Suppressor macrophage treated with lipopolysaccharide for 4 hours (primary cell): ENCODE measurements at places on chromosomes 3 and 15.

- DNase-seq, result peak; percentile 53
These were observed 31.4 kb upstream of the PRTG start for GRCh38 chr15:55774113-55774970.

GRCh38 chr3:43011638-43012037, 32.5 kb downstream of the GASK1A start:
- DNase-seq, result no peak

DNA sequence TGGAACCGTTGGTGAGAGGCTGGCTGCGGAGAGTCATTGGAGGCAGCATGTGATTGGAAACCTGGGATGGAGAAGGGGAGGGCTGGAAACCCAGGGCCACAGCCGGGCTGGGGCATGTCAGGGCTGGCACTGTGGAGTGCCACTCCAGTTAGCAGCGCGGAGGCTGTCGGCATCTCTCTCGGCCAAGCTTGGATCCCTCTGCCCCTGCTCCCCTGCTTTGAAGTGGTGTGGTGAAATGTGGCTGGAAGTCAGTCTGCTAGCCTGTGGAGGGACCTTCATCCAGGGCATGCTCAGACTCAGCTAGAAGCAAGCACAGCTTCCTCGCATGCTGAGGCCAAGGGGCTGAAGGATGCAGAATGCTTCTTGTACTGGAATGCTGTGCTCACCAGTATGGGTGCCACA, 13.5 kb downstream of the SLCO3A1 start:
- no peak for DNase-seq

DNA sequence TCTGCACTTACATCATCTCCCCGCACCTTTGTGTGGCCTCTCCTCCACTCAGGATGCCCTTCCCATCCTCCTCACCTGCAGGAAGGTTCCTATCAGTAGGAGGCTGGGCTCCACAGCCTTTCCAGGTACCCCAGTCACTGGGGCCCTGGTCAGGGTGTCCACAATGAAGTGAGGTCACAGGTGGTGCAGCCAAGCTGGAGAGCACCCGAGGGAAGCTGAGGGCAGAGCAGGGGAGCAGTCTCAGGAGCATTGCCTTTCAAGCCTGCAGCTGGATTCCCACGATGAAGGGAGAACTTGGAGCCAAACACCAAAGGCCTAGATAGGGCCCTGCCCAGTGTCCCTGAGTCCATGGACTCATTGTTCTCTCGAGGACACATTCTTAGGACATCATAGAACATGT, 23.6 kb downstream of the MGLL start:
- no peak for DNase-seq

DNA sequence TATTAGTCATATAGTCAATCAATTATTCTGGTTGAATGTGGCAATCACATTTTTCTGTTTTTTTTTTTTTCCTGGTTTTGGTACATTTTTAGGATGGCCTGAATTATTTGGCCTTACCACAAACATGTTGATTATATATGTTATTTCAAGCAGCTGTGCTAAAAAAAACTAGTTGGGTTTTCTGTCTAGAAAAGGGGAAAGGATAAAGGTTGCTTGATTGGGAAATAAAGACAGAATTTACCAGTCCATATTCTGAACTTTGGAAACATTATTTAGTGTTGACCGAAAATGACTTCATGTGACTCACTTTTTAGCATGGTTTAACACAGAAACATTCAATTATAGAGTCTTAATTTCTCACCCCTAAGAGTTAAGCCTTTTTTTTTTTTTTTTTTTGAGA, 8.1 kb downstream of the MORF4L1 start:
- no peak for DNase-seq

DNA sequence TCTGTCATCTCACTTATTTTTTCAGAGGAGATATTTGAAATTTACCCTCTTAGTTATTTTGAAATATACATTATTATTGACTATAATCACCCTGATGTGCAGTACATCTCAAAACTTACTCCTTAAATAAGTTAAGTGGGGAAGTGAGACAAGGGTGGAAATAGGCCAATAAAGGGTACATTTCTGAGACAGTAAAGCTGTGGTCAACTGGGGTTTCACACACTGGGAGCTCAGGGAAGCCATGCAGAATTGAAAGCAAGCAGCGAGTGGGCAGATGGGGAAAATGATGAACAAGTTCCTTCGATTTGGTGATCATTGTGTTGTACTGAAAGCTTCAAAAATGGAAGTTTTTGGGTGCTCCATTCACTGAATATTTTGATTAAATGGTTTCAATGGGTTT, 21.6 kb upstream of the MOBP start:
- peak; percentile 50 for DNase-seq

DNA sequence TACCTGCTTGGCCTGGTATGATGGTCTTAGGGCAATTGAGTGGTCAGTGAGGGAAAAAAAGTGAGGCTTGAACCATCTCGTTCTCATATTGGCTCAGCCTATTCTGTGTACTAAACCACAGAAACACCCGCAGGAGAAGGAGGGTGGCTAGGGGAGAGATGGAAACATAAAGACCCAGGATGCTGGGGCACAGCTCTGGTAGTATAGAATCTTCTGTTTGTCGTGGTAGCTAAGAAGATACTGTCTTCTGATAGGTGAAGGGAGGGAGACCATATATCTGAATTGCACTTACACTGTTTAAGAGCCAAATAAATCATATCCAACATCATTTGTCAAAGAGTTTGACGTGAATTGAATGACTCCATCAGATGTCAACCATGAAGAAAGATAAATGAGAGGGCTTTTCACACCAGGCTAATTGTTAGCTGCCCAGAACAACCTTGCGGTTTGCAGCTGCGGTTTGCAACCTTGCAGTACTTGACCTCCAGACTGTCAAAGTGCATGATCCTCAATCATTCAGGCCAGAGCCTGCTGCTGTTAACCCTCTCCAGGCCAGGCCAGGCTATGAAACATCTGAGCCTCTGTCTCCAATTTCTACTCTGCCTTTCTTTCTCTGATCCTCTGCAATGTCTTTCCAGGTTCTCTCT, 40.9 kb upstream of the PIK3R4 start:
- DNase-seq, result no peak

GRCh38 chr3:4835616-4836043, 143.6 kb upstream of the BHLHE40 start:
- peak; percentile 24 for DNase-seq

DNA sequence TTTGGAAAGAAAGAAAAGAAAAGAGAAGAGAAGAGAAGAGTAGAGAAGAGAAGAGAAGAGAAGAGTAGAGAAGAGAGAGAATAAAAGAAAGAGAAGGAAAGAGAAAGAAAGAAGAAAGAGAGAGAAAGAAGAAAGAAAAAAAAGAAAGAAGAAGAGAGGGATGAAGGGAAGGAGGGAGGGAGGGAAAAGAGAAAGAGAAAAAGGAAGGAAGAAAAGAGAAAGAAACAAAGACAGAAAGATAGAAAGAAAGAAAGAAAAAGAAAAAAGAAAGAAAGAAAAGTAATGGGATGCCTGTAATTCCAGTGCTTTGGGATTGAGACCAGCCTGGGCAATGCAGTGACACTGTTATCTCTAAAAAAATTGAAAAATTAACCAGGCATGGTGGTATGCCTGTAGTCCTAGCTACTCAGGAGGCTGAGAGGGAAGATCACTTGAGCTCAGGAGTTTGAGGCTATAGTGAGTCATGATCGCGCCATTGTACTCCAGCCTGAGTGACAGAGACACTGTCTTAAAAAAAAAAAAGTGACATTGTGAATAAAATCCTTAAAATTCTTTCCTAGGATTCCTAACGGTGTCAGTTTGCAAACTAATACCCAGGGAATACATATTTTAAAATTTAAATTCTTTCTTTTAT, 1.7 kb downstream of the RASL12 start:
- no peak for DNase-seq

GRCh38 chr3:188205992-188206416, 52.0 kb downstream of the LPP start:
- no peak for DNase-seq

- DNase-seq, result peak; percentile 52
These were observed 43.6 kb downstream of the RASA2 start for GRCh38 chr3:141530415-141530768.

- no peak for DNase-seq
These were observed 18.5 kb upstream of the EID1 start for GRCh38 chr15:48859426-48859825.

- peak; percentile 77 for DNase-seq
These were observed 417.7 kb upstream of the TBL1XR1 start for GRCh38 chr3:177615015-177615414.

GRCh38 chr15:89177633-89178306, 43.6 kb downstream of the RLBP1 start:
- peak; percentile 78 for DNase-seq

- peak; percentile 81 for DNase-seq
These were observed 48.4 kb downstream of the ARHGEF3 start for GRCh38 chr3:56753206-56753820.

DNA sequence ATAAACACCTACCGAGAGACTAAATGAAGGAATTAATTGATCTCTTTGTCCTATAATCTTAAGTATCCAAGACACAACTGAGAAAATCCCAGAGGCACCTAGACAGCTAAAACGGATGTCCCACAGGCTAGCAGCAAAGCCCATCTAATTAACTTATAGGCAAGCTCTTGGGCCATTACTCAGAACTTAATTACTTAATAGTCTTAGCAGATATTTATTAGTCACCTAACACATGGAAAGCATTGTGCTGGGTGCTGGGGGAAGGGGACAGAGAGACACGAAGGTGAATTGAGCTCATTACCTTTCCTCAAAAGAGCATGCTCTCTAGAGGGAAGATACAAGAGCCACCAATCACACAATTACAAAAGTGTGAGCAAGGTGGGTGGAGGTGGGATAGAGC, 189.8 kb upstream of the PROK2 start:
- no peak for DNase-seq

- DNase-seq, result peak; percentile 85
These were observed 2.3 kb downstream of the ITPR1 start for GRCh38 chr3:4495294-4496086.

DNA sequence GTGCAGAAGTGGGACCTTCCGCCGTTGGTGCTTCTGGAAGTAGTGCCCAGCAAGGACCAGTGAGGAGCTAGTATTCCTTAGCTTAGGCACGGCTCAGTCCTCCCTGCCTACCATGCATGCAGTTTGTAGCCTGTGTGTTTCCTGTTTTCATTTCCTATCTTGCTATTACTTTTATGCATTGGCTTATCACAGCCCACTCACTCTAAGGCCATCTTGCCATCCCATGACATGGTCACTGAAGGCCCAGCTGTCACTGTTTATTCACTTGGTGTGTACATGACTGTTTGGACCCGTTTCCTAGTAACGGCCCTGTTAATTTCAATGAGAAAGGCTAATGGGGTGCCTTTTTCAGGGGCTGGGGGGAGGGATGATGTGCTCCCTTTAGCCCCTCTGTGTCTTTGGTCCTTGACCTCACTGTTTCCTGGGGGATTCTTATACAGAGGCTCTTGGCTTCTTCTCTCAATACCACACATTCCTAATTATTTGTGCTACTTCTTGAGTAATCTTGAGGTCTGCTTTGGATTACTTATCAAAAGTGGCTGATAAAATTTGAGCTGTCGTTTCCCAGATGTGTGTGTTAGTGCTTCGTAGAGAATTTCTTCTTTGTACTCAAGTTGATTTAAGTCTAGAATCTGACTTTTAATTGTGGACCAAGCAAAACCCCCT, 24.5 kb upstream of the TRAK1 start:
- DNase-seq, result peak; percentile 67

- DNase-seq, result no peak
These were observed 7.1 kb downstream of the THRB start for GRCh38 chr3:24487325-24488262.

DNA sequence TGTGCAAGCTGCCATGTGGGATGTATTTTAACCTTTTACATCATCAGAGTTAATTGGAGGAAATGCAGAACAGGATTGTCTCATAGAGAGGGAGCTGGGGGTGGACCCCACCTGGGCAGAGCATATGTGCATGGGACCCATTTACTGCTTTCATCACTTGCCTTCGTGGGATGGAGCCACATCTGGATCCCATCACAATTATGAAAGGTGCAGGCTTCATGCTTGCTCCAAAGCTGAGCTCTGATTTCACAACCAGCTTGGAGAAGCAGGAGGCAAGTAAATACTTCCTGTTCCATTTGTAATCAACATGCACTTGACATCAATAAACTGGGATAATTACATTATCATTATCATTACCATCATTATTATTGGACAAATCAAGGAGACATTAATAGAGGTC, 161.9 kb downstream of the ALDH1A2 start:
- DNase-seq, result no peak

DNA sequence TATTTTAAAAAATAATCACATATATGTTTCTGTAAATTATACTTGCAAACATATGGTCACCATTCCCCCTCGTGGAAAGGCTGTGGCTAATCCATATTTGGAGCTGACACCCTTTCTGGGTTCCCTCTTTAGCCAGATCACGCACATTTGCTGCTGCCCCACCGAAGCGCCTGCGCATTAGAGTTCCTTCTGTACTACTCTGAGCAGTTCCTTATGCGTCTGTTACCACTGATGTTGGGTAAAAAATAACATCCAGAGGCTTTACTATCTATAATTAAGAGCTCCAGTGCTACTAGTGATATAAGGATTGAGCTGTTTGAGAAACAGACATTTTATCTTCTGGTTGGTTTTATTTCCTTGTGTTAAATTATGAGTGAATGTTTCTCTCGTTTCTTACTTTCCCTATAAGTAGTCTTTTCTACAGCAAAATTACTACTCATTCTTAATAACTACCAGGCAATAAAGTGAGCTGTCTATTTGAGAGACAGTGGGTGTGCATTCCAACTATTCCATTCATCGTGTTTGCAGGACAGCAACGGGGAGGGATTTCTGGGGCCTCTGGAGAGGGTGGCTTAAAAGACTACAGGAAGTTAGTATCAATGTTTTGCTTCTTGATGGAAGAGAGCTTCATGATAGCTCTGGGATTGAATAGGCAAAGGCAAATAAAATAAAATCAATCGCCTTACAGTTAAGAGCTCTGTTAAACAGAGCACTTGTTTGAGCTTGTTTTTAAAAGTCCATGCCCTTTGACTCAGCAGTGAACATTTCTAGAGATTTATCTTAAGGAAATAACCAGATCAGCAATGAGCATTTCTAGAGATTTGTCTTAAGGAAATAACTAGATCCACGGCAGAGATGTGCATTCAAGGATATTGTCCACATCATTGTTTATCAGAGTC, 245.2 kb downstream of the CD47 start:
- no peak for DNase-seq

- DNase-seq, result no peak
These were observed 61.0 kb upstream of the ST3GAL6 start for GRCh38 chr3:98702166-98702565.

- DNase-seq, result peak; percentile 80
These were observed 21.2 kb upstream of the CRBN start for GRCh38 chr3:3200632-3201212.

DNA sequence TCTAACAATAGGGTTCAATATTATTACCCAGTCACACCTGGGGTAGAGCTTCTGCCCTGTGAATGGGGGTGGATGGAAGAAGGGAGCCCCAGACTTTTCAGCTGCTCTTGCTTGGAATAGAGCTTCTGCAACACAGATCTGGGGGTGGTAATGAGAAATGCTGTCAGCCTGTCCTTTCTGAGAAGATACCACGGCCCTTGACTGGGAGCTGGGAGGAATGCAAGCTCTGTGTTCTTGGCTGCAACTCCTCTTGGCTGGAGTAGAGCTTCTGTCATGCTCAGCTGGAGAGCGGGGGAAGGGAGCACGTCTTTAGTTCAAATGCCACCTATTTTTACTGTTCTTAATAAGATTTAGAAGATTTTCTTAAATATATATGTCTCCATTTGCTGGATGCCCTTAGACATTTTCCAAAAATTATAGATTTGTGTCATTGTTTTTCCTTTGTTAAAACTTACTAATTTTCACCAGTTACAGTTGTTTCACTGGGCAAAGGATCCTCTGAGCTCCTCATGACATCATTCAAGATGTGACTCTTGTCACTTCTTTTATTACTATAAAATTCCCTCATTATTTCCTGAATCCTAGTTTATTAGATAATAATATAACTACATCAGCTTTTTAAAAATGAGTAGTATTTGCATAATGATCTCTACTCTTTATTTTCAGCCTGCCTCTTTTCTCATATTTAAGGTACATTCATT, 180.0 kb upstream of the TGFBR2 start:
- DNase-seq, result no peak
